ENCODE measurements at places on chromosomes 6 and 20.

GRCh38 chr6:114158411-114158810, 184.4 kb downstream of the HS3ST5 start:
- no peak for DNase-seq

- DNase-seq, result no peak
These were observed 896 bp upstream of the RNASET2 start for GRCh38 chr6:166957087-166957804.

DNA sequence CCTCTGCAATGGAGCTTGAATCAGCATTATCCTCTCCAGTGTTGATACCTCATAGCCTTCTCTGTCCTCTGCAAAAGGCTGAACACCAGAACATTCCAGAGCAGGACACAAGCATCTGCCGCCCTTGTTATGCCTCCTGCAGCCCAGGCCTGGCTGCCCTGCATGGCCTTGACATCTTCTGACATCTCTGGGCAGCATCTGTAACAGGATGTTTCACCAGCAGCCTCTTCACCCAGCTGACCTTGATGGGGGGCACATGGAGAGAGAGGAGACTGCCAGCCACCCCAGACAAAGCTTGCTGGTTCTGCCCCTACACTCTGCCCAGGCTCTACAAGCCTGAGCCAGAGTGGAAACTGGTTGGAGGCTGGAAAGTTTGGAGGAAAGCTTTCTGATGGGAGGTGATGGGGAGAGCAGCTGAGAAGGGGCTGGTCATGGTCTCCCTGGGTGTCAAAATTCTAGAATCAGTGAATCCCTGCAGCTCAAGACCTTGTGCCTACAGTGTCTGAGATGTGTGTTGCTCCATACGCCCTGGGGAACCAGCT, 145.1 kb downstream of the MRPL14 start:
- no peak for DNase-seq

DNA sequence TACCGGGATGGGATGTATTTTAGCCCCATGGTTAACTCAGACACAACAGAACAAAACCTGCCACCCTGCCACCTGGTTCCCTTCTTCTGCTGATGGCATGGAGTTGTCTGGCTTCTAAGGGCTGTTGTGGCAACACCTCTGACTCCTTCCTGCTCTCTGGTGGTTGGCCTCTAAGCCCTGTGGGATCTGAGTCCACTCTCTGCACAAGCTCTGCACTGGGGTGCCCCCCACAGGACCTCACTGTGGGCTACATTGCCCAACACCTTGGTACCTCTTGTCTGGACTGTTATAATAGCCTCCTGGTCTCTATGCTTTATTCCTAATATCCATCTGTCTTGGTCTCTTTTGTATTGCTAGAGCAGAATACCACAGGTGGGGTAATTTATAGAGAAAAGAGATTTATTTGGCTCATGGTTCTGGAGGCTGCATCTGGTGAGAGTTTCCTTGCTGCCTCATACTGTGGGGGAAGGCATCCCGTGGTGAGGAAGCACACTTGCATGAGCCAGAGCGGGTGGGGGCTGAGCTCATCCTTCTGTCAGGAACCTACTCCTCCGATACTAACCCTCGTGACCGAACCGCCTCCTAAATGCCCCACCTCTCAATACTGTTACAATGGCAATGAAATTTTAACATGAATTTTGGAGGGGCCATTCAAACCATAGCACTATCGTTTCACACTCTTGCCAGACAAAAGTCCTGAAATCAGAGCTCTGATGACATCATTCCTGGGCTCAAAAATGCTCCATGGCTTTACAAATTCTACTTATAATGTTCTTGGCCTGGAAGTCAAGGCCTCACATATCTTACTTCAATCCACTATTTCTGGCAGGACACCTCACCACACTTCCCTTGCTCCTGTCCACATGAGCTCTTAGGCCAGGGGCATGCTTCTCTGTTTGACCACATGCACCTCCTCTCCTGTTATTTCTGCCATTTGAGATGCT, 127.2 kb downstream of the PAX1 start:
- peak; percentile 18 for DNase-seq

GRCh38 chr6:15864038-15864707, 201.3 kb upstream of the DTNBP1 start:
- DNase-seq, result no peak

- no peak for DNase-seq
These were observed 198.7 kb downstream of the GMPR start for GRCh38 chr6:16437095-16437494.

GRCh38 chr6:45644720-45645119, 267.0 kb upstream of the SUPT3H start:
- no peak for DNase-seq

DNA sequence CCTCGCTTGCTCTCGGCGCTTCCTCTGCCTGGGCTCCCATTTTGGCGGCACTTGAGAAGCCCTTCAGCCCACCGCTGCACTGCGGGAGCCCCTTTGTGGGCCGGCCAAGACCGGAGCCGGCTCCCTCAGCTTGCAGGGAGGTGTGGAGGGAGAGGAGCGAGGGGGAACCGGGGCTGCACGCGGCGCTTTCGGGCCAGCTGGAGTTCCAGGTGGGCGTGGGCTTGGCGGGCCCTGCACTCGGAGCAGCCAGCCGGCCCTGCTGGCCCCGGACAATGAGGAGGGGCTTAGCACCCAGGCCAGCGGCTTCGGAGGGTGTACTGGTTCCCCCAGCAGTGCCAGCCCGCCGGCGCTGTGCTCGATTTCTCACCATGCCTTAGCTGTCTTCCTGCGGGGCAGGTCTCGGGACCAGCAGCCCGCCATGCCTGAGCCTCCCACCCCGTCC, 10.2 kb upstream of the SRPK1 start:
- no peak for DNase-seq

DNA sequence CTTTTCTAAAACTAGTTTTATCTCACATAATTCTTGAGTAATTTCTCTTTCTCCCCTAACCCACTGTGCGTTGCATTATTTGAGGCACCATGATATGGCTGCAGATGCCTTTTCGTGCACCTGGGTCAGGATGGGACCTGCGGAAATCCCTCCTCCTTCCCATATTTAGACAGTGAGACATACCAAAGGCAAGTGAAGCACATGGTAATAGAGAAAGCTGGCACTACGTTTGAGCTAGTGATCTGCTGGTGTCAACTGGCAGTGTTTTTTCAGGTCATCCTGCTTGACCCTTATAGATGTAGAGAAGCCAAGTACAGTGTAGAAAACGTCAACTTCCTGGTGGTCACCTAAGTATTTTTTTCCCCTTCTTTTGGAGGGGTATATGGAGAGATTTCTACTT, 71.7 kb downstream of the FOXO3 start:
- DNase-seq, result no peak

GRCh38 chr6:127404594-127405178, 54.5 kb downstream of the KIAA0408 start:
- no peak for DNase-seq

DNA sequence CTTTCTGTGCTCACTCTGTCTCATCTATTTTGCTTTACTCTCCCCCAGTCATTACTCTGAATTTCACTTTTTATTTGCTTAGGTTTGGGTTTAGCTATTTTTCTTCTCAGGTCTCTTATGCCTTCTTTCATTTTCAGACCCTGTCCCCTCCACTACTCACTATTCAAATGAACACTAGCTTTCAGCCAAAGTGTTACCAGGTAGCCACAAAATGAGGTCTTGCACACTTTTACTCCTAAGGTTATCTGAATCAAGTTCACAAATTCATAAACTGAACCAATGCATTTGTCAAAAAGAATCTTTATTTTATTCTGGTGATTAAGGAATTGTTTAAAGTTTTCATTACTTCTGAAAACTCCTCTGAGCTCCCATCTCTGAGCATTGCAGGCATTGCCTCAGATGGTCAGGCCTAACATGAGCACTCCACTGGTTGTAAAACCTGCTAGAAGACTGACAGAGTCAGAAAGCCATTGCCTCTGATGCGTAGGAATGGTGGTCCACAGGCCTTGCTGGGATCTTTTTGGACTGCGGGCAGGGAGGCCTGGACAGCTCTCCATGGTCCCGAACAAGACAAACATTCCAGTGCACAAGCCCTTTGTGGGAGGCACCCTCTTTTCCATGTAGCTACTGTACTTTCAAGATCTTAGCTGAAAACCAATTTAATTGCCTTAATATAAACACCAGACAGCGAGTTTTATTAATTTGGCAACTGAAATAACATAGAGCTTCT, 48.5 kb downstream of the FYN start:
- DNase-seq, result no peak

GRCh38 chr6:24658573-24659560, 7.8 kb downstream of the TDP2 start:
- peak; percentile 28 for DNase-seq

DNA sequence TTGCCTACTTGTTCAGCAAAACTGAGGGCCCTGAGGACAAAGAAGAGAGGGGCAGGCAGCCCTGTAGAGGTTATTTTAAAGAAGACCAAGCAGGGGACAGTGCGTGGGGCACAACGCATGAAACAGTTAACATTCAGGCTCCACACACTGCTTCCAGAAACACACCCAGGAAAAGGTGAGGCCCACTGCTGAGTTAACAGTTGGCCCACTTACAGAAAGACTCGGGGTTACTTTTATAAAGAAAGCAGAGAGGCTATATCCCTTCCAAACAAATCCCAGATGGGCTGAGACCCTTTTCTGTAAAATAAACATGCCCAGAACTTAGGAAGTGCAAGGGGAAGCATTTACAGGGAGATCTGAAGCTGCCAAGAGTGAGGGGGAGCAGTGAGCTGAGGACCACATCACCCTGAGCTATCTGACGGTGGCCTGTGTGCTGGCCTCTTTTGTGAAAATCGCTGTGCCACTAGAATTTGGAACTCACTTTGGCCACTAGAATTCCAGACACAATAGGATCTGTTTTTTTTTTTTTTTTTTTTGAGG, 49.8 kb upstream of the SSTR4 start:
- no peak for DNase-seq

- no peak for DNase-seq
These were observed 210.9 kb upstream of the CST7 start for GRCh38 chr20:24738058-24738775.

GRCh38 chr6:43159599-43159998, 11.5 kb upstream of the SRF start:
- no peak for DNase-seq

DNA sequence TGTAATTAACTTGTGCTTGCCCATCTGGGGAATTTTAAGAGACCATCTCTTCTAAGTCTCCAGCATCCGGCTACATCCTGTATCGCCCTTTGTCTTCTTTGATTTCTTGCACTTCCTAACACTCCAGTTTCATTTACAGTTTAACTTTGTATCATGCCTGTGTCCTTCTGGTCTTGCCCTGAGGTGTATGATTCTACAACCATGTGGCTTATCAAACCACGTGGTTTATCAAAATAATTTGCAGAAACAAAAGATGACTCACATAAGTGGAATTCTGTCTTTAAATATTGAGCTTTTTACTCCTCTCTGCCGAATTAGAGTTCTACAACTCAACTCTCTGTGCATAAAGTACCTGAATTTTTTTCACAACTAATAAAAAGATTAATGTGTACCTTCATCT, 580.7 kb downstream of the KIF16B start:
- peak; percentile 7 for DNase-seq

DNA sequence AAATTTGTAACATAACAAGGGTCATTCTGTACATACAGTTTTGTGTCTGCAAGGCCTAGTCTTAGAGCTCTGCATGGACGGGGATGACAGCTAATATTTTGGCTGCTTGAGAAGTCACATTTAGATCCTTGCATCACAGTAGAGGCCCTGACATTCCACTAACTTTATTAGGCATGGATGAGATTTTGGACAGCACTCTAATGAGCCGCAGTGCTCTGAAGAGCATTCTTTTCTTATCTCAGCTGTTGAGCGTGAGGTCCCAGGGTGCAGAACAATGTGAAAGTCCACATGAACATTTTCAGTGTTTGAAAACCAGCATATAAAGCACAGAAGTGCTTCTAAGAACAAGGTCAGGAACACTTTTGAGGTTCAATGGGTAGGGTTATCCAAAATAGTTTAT, 58.9 kb downstream of the IPCEF1 start:
- DNase-seq, result no peak

DNA sequence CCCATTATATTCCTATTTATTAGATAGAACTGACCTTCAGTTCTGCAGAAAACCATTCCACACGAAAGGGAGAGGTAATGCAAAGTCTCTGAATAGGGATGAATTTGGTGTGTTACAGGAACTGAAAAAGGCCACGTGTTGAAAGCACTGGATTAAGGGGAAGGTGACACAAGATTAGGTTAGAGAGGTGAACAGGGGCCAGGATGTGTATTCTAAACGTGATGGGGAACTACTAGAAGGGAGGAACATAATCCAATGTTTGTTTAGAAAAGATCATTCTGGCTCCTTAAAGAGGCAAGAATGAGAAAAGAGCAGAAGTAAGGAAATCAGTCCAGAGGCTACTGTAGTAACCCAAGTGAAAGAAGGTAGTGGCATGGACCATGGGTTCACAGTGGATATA, 6.3 kb upstream of the ZKSCAN8 start:
- no peak for DNase-seq

DNA sequence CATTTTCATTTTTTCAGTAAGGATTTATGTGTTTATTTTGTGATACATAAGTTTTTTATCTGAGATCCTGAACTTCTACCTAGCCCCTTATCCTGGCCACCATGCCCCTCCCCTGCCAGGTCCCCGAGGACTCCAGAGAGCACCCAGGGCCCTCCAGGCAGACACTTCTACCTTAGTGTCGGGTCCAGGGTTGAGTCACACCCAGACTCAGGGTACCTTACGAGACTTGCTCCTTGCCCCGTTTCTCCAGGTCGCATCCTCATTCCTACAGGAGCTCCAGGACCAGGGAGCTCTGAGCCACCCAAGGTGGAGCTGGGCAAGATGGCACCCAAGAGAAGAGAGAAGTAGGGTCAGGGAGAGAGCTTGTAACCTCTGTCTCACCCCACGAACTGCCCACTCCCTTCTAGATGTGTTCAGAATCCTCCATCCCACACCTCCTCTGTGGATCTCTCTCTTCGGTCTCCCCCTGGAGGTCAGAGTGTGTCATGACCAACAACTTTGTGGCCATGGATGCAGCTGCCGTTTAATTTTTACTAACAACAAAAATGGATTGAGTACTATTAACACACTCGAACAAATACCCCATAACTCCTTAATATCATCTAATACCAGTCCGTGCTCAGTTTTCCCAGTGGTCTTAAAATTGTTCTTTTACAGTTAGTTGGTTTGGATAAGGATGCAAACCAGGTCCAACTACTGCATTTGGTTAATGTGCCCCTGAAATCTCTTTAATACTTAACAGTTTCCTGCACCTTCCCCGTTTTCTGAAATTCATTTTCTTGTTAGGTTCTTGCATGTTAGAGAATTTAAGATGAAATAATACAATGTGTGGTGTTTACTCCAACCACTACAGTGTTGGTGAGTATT, 130.6 kb upstream of the INSM1 start:
- peak; percentile 26 for DNase-seq

- DNase-seq, result no peak
These were observed 97.0 kb upstream of the F13A1 start for GRCh38 chr6:6417475-6417874.

DNA sequence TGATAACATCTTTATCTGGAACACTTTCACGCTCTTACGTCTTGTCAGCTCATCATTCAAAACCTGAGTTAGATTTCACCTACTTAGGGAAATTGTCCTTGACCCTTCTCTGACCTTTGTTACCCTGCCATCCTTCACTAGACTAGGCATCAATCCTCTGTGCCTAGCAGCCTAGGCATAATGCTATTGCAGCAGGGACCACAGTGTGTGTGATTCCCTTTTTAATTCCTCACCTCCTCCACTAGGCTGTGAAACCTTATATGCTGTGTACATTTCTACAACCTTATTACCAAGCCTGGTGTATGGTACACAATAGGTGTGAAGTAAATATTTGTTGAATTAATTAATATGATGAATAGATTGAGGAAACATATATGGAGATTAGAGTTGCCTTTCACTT, 66.7 kb upstream of the DEFB112 start:
- DNase-seq, result no peak

All from fibroblast of skin of right biceps (primary cell).